ENCODE measurements at places on chromosomes 13 and 19. TPM values are rescaled to one million over a fixed set of nuclear protein-coding genes. Genes with fewer than 3 reads are reported as not detected.

- DNase-seq: no peak
Observed at GRCh38 chr13:95201814-95202651, 99.2 kb downstream of the ABCC4 start.

The TYROBP gene
- 112 TPM for total RNA-seq

DNA sequence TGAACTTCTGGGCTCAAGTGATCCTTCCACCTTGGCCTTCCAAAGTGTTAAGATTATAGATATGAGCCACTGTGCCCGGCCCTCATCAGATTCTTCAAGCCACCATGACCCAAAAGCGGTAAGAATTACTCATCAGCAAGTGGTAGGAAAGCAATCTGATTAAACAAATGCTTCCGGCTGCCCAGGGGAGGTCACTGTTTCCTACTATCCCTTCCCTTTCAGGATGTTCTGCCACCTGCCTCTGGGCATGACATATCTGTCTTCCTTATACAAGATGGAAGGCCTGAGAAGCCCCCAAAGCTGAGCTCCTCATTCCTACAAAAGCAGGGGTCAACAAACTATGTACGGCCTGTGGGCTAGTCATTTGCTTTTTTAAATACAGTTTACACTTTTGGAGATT, 7.0 kb downstream of the ABHD8 start:
- DNase-seq: no peak

The ZNF253 gene
- 6.4 TPM for total RNA-seq

The CEACAM7 gene
- not detected for total RNA-seq

The PSPN gene
- total RNA-seq: 0.32 TPM

The KIR2DL1 gene
- not detected for total RNA-seq

The ZNF554 gene
- total RNA-seq: 10.4 TPM

The MBD3L3 gene
- total RNA-seq: not detected

The HIPK4 gene
- total RNA-seq: not detected

DNA sequence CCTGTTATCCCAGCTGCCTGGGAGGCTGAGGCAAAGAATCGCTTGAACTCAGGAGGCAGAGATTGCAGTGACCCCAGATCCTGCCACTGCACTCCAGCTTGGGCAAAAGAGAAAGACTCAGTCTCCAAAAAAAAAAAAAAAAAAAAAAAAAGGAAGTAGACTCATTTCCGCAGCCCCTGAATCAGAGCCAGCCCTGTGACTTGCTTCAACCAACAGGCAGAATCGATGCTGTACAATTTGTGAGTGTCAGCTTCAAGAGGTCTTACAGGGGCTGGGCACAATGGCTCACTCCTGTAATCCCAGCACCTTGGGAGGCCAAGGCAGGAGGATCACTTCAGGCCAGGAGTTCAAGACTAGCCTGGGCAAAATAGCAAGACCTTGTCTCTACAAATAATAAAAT, 12.8 kb downstream of the ANKRD27 start:
- no peak for DNase-seq

The S1PR5 gene
- total RNA-seq: 0.66 TPM

DNA sequence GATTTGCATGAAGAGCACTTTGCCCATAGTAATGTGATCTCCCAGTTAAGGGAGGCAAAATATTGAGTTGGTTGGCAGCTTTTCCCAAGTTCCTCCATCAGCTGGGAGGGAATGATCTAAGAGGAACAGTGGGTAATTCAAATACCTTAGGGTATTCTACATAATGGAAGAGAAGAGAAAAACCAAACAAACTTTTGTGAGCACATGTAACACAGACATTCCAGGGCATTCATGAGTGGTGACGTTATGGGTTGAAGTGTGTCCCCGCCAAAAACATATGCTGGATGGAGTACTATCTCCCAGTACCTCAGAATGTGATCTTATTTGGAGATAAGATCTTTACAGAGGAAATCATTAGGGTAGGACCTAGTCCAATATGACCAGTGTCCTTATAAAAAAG, 220.1 kb downstream of the FOXO1 start:
- DNase-seq: no peak

The ZNF555 gene
- 7.5 TPM for total RNA-seq

The PNMA8C gene
- total RNA-seq: 0.98 TPM

The CYP4F2 gene
- not detected for total RNA-seq

The VSIG10L gene
- total RNA-seq: 1.3 TPM

DNA sequence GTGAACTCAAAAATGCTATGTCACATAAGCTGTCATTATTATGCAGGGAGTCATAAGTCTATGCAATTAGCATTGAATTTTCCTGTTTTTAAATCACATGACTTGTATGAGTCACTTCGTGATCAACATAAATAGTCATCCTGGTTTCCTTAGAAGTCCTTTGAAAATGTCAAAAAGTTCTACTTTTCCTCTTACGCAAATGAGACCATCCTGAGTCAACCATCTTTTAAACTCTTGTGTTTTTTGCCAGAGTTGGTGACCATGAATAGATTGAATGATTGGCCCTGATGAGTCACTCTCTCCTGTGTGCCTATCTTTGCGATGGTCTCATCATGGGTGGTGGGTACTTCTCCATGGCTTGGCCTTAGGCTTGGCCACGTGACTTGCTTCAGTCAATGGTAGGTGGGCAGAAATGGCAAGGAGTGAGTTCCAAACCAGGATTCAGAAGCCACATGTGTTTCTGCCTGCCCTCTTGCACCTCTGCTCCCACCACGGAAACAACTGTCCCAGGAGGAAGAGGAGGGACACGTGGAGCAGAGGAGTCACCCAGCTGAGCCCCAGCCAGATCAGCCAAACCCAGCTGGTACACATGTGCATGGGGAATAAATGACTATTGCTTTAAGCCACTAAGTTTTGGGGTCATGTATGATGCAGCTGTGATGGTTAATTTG, 123.5 kb upstream of the CACNA1A start:
- no peak for DNase-seq

The ALOX5AP gene
- 47.4 TPM for total RNA-seq

- no peak for DNase-seq
Observed at GRCh38 chr13:113747291-113747833, 11.7 kb upstream of the TMEM255B start.

DNA sequence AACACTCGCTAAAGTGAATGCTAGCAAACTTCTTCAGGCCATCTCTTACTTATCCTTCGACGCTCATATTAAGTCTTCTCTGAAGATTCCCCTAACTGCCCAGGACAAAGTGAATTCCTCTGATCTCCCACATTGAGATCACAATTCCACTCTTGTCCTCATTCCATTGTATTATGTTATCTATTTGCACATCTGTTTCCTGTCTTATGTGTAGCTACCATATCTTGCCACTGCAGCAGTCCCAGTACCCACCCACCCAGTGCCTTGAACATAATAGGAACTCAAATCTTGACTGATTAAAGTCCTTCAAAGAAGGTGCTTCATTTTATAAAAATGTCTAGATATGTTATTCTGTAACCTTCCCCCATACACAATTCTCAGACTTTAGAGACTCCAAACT, 702.3 kb downstream of the DIAPH3 start:
- no peak for DNase-seq

The GCDH gene
- 39.2 TPM for total RNA-seq

DNA sequence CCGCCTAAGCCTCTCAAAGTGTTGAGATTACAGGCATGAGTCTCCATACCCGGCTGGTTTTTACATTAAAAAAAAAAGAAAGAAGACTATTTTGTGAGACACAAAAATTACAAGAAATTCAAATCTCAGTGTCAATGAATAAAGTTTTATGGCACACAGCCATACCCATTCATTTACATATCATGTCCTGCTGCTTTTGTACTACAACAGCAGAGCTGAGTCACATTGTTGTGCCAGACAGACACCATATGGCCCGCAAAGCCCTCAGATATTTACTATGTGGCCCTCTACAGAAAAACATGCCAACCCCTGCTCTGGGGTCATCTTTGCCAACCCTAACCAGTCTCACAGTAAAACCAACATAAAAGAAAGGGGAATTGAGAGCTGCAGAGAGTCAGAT, 5.3 kb downstream of the SMIM7 start:
- DNase-seq: no peak

DNA sequence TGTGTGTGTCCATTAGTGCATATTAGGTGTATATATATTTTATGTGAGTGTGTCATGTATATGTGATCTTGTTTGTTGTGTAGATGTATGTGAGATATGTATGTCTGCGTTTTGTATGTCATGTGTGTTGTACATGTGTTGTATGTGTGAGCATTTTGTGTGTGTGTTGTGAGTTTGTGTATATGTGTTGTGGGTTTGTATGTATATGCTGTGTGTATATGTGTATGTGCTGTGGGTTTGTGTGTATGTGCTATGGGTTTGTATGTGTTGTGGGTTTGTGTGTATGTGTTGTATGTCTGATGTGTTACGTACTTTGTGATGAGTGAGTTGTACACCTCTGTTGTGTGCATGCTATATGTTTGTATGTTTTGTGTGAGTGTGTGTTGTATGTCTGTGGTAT, 8.1 kb downstream of the CEACAM20 start:
- DNase-seq: no peak

DNA sequence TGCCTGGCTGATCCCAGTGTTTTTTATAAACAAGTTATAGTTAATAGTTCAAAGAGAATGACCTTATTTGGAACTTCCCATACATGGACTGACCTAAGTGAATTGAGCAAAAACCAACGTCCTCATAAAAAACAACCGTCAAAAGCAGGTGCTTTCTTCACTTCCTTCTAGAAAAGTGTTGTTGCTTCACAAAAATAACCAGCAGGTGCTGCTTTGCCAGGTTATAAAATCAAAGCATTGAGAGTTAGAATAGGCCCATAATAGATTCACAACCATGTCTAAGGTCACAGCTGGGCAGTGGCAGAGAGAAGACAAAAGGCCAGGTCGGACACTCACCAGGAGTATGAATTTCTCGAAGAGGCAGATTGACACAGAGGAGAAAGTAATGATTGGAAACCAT, 9.5 kb downstream of the RUBCNL start:
- no peak for DNase-seq

- DNase-seq: no peak
Observed at GRCh38 chr19:54422136-54422535, 6.9 kb downstream of the TTYH1 start.

DNA sequence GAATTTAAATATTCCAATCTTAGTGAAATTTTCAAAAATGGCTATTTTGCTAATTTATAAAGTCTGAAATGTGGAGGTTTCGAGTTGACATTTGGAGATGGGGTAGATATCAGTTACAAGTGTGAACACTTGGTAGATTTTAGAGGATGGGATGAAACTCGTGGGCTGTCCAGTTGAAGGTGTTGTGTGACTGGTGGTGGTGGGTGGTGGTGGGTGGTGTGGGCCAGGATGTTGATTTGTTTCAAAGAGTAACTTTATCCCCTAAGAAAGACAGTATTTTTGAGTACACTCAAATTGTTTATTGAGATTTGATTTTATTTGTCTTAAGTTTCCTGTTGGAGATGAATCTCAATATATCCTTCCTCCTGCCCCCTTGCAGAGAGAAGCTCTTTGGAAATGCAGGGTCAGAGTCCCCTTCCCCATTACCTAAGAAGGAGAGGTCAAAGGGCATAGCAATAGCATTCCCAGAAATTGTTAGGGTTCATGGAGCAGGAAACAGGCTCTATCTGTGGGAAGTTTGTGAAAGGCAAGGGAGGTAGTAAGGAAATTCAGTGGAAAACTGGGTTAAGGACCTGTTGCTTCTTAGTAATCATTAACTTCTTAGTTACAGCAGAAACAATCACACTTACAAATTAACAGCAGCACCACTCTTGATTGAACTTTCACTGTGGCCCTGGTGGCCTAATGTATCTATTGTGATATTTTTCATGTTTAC, 133.6 kb upstream of the RNF113B start:
- no peak for DNase-seq

The TRIP10 gene
- total RNA-seq: 98.1 TPM

GRCh38 chr19:51607077-51607476, 23.1 kb downstream of the SIGLEC5 start:
- no peak for DNase-seq

- peak; percentile 81 for DNase-seq
Observed at GRCh38 chr19:15265850-15266248, 33.6 kb upstream of the EPHX3 start.

DNA sequence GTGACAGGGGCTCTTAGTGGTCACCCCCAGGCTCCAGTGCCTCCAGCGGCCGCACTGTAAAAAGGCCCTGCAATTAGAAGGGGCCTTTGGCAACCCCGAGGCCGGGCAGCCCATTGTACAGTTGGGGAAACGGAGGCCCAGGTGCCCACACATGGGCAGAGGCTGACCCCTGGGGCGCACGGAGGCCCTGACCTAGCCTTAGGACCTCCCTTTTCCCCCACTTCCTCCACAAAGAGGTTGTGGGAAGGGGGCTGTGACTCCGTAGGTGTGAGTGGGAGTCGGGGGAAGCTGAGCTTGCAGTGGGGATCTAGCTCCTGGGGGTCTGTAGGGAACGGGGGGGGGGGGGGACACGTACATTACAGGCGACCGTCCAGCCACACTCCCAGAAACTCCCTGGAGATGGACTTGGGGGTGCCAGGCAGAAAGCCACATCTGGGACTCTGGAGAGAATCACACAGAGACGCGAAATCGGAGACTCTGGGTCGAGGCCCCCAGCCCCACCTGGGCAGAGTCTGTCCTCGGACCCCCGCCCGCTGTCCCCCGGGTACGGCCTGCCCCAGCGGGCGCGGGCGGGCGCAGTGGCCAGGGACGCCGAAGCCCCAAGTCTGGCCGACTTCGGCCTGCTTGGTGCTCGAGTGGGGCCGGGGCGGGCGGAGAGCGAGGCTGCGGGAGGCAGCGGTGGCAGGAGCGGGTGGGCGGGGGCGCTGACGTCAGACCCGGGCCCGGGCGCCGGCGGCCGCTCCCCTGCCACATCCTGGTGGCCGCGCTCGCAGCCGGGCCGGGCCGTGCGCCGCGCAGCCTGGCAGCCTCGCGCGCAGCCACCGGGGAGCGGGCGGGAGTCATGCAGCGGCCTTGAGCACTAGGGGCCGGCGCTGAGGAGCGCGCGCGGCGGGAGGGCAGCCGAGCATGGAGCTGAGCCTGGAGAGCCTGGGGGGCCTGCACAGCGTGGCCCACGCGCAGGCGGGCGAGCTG, at the start of gene ONECUT3:
ONECUT3 (plus strand) TSS at position 750 of the 972 bp plus-strand sequence; CDS start at position 907, 157 bp downstream.
- DNase-seq: no peak

GRCh38 chr13:110726726-110727125, 13.2 kb downstream of the ING1 start:
- no peak for DNase-seq

DNA sequence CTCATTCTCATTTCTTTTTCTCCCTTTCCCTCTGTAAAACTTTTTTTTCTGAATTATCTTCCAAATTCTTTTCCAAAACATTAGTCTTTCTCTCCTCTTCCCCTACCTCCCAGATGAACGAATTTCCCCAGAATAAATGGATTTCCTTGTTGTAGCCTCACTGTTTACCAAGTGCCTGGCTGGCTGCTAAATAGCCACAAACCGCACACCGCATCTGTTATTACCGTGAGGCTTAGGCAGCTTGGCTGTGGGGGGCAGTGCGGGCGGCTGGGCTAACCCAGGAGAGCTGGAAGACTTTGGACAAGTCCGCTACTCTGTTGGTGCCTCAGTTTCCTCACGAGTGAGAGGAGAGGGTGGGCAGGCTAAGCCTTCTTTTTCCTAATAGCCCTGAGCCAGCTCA, 10.7 kb downstream of the IL17D start:
- no peak for DNase-seq

Measured in breast epithelium (tissue), 4 donors.